ENCODE measurements at places on chromosomes 1 and 21. TPM values are rescaled to one million over a fixed set of nuclear protein-coding genes. Genes with fewer than 3 reads are reported as not detected.

DNA sequence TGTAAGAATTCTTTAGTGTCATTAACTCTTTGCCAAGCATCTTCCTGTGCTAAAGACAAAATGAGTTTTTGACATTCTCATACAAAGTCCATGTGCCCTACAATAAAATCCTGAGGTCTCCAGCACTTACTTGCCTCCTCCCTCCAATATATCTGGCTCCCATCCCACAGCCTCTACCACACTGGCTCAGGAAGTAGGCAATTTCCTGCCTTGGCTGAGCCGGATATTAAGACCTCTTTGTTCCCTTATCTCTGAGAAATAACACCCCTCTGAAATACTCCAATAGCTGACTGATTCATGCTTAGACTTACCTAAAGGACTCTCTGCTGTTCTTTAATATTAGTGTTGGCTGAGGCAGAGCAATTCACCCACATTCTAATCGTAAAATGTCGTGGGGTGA lies 37.6 kb upstream of the GORAB start:
- no peaks in the 10 kb centered on the region for H3K4me1 ChIP-seq
- peaks cover 9% of the 10 kb centered on the region for H3K27me3 ChIP-seq
- no peak overlapping the region for H3K4me3 ChIP-seq
- H3K36me3 ChIP-seq, result no peaks in the 10 kb centered on the region

Gene FCRL4
- not detected for polyA plus RNA-seq

DNA sequence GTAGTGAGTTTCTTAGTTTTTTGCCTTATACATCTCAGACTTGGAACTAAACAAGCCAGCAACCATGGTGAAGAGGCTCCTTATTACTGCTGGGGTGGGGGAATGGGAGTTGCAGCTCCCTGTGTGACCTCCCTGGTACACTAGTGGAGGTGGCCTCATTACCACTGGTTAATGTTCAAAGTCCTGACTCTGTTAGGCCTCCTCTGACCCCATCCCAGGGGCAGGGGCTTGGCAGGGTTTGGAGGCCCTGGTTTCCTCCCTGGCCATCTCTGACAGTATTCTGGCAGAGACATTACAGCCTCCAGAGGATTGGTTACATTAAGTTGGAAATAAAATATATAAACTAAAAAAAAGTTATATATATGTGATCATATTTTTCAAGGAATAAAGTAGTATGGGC lies 45.2 kb downstream of the CLIC4 start:
- H3K27ac ChIP-seq, result no peak overlapping the region
- H3K4me3 ChIP-seq, result no peak overlapping the region
- no peaks in the 10 kb centered on the region for H3K36me3 ChIP-seq
- DNase-seq, result no peak

Gene ADAR
- 110 TPM for polyA plus RNA-seq

DNA sequence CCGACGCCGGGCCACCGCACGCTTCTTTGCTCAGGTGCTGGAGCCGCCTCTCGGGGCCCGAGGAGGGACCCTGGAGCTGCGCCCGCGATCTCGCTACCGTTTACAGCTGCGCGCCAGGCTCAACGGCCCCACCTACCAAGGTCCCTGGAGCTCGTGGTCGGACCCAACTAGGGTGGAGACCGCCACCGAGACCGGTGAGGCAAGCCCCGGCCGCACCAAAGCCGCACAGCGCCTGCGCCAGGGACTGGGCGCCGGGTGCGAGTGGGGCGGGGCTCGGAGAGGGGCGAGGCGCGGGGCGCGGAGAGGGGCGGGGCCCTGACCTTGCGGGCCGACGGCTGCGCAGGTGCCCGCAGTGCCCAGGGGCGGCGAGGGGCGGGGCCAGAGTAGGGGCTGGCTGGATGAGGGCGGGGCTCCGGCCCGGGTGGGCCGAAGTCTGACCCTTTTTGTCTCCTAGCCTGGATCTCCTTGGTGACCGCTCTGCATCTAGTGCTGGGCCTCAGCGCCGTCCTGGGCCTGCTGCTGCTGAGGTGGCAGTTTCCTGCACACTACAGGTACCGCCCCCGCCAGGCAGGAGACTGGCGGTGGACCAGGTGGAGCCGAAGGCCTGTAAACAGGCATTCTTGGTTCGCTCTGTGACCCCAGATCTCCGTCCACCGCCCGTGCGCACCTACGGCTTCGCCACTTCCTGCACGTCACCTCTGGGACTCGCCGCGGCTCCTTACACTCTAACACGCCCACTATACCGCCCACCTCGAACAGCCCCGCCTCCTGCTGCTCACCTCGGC lies 9.8 kb upstream of the CDC20 start:
- peak; percentile 60 for DNase-seq
- H3K27me3 ChIP-seq, result no peaks in the 10 kb centered on the region
- no peaks in the 10 kb centered on the region for H3K36me3 ChIP-seq
- H3K4me1 ChIP-seq, result no peaks in the 10 kb centered on the region
- H3K4me3 ChIP-seq, result no peak overlapping the region
- H3K27ac ChIP-seq, result peak overlapping the region; percentile 74

Gene KCNE1
- polyA plus RNA-seq, result not detected

Gene FAM163A
- polyA plus RNA-seq, result 0.13 TPM

GRCh38 chr1:181061891-181062835 lies 26.3 kb upstream of the IER5 start:
- no peaks in the 10 kb centered on the region for H3K27me3 ChIP-seq
- H3K27ac ChIP-seq, result no peak overlapping the region
- peak; percentile 10 for DNase-seq
- peaks cover 15% of the 10 kb centered on the region for H3K4me1 ChIP-seq
- peak overlapping the region; percentile 71 for H3K4me3 ChIP-seq
- H3K36me3 ChIP-seq, result peaks cover 12% of the 10 kb centered on the region

- no peak overlapping the region for H3K27ac ChIP-seq
- peaks cover 29% of the 10 kb centered on the region for H3K4me1 ChIP-seq
- DNase-seq, result no peak
- peaks cover 26% of the 10 kb centered on the region for H3K27me3 ChIP-seq
- H3K4me3 ChIP-seq, result no peak overlapping the region
Measured at GRCh38 chr1:20483833-20484518, 2.0 kb downstream of the CAMK2N1 start.

- H3K27me3 ChIP-seq, result peaks cover 21% of the 10 kb centered on the region
- no peak overlapping the region for H3K27ac ChIP-seq
- no peaks in the 10 kb centered on the region for H3K36me3 ChIP-seq
- H3K4me3 ChIP-seq, result no peak overlapping the region
Measured at GRCh38 chr21:41783476-41784180, 16.8 kb upstream of the RIPK4 start.

Gene TCHHL1
- polyA plus RNA-seq, result not detected

Gene IGSF5
- not detected for polyA plus RNA-seq
